Activated CD4-positive, alpha-beta T cell treated with anti-CD3 and anti-CD28 coated beads for 36 hours (primary cell): ENCODE measurements at places on chromosomes 3 and 15.

- no peak for DNase-seq
Measured at GRCh38 chr15:57255751-57256341, 120.5 kb upstream of the CGNL1 start.

DNA sequence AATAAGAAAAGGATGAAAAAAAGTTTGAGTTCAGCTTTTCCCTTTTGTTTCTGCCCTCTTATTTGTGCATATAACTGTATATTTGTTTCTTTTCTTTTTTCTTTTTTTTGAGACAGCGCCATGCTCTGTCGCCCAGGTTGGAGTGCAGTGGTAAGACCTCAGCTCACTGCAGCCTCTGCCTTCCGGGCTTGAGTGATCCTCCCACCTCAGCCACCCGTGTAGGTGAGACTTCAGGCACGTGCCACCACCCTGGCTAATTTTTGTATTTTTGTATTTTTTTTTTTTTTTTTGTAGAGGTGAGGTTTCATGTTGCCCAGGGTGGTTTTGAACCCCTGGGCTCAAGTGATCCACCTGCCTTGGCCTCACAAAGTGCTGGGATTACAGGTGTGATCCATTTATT lies 31.4 kb downstream of the RNF111 start:
- no peak for DNase-seq

- DNase-seq = no peak
Measured at GRCh38 chr3:11720917-11721411, 77.2 kb upstream of the VGLL4 start.

DNA sequence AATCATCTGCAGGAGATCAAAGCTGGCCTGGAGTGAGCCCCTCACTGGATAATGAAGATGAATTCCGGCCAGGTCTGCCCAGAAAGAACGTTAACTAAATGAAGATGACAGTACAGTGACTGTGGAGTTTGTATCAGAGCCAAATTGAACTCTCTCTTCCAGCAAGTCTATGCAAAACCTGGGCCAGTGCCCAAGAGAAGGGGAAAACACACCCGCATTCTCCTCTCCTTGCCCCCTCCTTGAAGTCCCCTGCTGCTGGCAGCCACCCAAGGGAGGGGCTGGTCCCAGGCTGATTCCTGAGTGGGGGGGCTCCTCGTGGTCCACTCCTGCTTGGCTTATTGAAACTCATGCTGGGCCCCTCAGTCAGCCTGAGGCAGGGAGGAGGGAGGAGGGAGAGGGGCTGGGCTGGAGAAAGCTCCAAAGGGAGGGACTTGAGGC lies 155.7 kb downstream of the RAB11A start:
- DNase-seq = no peak

DNA sequence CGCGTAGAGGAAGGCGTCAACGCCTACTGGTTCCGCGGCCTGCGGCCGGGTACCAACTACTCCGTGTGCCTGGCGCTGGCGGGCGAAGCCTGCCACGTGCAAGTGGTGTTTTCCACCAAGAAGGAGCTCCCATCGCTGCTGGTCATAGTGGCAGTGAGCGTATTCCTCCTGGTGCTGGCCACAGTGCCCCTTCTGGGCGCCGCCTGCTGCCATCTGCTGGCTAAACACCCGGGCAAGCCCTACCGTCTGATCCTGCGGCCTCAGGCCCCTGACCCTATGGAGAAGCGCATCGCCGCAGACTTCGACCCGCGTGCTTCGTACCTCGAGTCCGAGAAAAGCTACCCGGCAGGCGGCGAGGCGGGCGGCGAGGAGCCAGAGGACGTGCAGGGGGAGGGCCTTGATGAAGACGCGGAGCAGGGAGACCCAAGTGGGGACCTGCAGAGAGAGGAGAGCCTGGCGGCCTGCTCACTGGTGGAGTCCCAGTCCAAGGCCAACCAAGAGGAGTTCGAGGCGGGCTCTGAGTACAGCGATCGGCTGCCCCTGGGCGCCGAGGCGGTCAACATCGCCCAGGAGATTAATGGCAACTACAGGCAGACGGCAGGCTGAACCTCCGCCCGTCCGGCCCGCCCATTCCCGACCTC lies 4.1 kb downstream of the ISLR2 start:
- DNase-seq = peak; percentile 59

DNA sequence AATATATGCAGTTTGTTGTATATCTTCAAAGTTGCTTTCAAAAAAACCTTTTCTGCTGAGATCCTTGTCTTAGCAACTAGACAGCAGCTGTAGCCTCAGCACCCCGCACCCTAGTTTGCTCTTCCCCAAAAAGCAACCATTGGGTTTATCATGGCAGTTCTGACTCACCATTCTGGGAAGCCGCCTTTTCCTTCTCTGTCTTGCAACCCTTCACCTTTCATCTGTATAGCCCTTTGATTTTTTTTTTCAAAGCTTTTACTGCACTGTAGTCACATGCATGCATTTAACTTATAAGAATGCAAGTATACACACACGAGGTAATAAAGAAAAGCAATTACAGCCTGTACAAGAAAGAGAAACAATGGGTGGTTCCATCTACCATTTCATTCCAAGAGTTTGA lies 65.1 kb upstream of the THBS1 start:
- no peak for DNase-seq

GRCh38 chr15:29820394-29821154 lies 1.7 kb downstream of the TJP1 start:
- DNase-seq = no peak

- DNase-seq = peak; percentile 75
Measured at GRCh38 chr3:71681224-71681668, 44.0 kb downstream of the EIF4E3 start.

GRCh38 chr3:13222131-13222530 lies 148.9 kb upstream of the IQSEC1 start:
- DNase-seq = no peak

DNA sequence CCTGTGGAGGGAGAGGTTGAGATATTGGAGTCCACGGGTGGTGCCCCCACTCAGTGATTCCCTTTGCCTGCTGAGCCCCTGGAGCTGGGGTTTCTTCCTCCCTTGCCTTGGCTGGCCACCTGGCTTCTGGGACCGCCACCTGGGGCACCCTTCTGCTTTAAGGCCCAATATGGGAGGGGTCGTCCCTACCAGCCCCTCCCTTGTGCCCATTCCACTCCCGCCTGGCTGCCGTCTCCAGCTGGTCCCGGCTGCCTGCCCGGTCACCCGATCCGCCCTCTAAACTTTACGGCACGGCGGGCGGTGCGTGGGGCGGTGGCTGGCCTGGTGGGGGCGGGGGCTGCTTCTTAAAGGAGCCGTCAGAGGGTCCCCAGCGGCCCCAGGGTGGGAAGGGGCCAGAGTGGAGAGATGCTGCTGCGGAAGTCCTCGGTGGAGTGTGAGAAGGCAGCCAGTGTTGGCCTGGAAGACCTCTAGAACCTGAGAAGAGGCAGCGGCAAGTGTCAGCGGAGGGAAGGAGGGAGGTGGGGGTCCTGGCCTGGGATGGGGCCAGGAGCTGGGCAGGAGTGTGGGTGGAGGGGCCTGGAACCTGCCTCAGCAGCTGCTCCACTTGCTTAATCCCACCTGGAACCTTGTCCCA lies 1.6 kb upstream of the SEMA3B start:
- no peak for DNase-seq

GRCh38 chr3:46464326-46465195 lies at the start of gene LTF:
Gene LTF, minus strand, starts transcription at chr3:46464905. Its CDS starts 38 bp downstream, at chr3:46464867.
- DNase-seq = no peak

- no peak for DNase-seq
Measured at GRCh38 chr3:170941551-170941950, 33.1 kb upstream of the EIF5A2 start.

- DNase-seq = no peak
Measured at GRCh38 chr15:98018761-98019351, 58.4 kb downstream of the ARRDC4 start.

DNA sequence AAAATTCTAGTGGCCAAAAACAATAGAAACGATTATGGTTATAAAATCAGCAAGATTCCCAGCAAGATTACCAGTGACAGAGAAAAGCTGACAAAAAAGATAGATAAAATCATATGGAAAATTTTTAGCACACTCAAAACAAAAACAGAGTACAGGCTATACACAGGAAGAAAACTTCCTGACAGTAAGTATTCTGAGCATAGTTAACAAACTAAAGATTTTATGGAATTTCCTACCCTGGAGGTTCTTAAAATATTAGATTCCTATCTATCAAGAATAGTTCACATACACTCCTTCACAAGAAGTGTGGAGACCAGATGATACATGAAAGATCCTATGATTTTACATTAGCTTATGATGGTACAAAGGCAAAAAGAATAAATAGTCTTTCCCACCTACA lies 50.8 kb downstream of the ZNF148 start:
- DNase-seq = no peak

- DNase-seq = peak; percentile 84
Measured at GRCh38 chr3:56988458-56989168, 71.9 kb upstream of the SPATA12 start.

DNA sequence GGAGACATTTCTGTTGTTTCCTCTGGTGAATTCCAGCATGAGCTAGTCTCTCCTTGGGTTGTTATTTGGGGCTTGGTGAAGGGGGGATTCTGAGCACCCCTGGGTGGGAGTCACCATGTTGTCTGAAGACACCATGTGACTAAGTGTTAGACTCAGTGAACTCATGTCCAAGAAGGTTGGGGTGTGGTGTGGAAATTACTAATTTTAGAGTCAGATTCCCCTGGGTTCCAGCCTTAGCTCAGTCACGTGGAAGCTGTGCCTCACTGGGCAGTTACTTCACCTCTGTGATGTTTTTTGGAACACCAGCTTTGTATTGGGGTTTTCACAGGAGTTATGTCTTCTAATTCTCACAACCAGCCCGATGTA lies 171.5 kb downstream of the RPLP1 start:
- peak; percentile 16 for DNase-seq

- DNase-seq = no peak
Measured at GRCh38 chr3:147854542-147854941, 445.4 kb downstream of the ZIC1 start.

GRCh38 chr15:98887976-98888375 lies 119.6 kb downstream of the PGPEP1L start:
- DNase-seq = no peak

- DNase-seq = no peak
Measured at GRCh38 chr3:125185805-125186204, 26.7 kb downstream of the SLC12A8 start.

DNA sequence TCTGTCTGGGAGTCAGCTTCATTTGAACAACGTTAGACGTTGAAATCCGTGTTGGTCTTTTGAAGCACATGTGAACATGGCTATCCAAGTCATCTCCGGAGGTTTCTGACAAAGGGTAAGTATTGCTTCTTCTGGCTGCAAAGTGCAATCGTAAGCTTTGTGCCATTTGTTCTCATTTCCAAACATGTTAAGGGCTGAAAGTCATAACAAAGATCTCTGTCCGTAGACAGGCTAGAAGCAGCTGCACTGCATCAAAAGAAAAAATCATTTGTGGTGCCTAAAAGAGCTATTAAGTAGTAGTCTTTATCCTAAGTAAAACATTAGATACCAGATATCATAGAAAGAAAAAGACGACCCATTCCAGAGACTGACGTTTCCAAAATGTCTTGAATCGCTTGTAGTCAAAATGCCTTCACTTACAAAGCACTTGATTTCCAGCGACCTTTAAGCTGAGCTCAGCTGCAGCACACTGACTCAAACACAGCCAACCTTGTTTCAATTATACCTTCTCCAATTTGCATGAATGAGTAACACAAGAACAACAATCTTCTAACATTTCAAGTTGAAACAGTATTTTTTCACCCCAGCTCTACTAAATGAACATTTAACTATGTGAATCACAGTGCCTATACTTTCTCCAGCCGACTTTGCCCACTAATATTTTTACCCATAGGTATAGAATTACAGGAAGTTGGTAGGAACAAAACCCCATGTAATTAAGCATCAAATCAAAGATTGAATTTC lies 76.6 kb downstream of the NEDD4 start:
- no peak for DNase-seq

GRCh38 chr3:21738935-21739702 lies 11.9 kb downstream of the ZNF385D start:
- no peak for DNase-seq

GRCh38 chr3:133236901-133237300 lies 163.0 kb upstream of the BFSP2 start:
- no peak for DNase-seq

GRCh38 chr3:189393598-189393997 lies 221.8 kb downstream of the TPRG1 start:
- no peak for DNase-seq

GRCh38 chr3:155744626-155745324 lies at the start of gene PLCH1:
Gene PLCH1, minus strand, starts transcription at chr3:155745071. Its CDS starts 40,847 bp downstream, at chr3:155704224.
- DNase-seq = peak; percentile 68

DNA sequence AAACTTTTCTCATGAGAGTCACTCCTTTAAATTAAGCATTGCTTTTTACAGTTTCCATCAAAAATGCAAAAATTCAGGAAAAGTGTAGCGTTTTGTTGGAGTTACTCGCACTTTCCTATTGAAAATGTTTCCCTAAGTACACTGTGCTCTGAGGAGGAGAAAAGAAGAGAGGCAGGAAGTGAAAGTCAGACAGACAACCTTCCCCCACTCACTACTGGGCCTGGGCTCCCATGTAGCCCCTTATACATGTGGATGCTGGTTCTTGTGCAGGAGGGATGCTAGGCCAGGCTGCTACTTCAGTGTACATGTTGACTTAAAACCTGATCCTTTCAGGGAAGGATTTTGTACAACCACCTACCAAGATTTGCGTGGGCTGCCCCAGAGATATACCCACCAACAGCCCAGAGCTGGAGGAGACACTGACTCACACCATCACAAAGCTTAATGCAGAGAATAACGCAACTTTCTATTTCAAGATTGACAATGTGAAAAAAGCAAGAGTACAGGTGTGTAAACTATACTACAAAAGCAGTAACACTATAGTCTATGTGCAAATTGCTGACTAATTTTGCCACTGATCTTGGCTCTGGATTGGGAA lies 15.1 kb downstream of the KNG1 start:
- peak; percentile 47 for DNase-seq

DNA sequence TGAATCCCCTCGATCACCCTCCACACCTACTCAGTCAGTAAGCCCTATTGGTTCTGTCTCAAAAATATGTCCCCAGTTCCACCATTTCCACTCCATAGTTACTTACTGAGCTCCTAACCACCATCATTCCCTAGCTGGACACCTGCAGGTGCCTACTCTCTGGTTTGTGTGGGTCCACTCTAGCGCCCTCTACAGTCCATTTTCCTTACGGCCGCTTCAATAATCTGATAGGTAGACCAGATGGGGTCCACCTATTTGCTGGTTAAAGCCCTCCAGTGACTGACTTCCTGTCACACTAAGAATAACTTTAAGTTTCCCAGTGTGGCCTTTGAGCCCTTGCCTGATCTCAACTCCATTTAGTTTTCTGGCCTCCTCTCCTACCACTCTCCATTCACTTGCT lies 5.0 kb downstream of the GXYLT2 start:
- peak; percentile 24 for DNase-seq

DNA sequence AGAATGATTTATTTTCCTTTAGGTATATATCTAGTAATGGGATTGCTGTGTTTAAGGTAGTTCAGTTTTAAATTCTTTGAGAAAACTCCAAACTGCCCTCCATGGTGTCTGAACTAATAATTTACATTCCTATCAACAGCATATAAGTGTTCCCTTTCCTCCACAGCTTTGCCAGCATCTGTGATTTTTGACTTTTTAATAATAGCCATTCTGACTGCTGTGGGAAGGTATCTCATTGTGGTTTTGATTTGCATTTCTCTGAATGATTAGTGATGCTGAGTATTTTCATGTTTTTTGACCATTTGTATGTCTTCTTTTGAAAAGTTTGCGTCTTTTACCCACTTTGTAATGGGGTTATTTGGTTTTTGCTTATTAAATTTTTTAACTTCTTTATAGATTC lies 571.6 kb upstream of the CCDC54 start:
- no peak for DNase-seq
